ENCODE measurements at places on chromosomes 5 and 9.

GRCh38 chr9:89442981-89443814 lies 54.7 kb downstream of the SEMA4D start:
- no peak for DNase-seq

DNA sequence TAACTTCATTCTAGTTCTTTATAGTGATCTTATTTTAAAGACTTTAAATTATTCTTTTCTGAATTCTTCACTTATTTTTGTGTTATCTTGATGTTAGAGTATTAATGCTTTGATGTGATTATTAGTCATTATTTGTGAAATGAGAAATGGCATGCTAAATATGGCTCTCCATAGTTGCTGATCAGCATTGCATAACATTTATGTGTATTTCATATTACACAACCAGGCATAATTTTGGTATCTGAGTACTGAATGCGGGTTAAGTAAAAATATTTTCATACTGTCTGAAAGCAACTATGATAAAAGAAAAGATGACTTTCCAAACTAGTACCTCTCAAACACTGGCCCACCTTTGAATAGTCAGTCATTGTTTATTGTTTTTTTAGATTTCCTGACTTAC lies 41.1 kb upstream of the CCNH start:
- no peak for DNase-seq

DNA sequence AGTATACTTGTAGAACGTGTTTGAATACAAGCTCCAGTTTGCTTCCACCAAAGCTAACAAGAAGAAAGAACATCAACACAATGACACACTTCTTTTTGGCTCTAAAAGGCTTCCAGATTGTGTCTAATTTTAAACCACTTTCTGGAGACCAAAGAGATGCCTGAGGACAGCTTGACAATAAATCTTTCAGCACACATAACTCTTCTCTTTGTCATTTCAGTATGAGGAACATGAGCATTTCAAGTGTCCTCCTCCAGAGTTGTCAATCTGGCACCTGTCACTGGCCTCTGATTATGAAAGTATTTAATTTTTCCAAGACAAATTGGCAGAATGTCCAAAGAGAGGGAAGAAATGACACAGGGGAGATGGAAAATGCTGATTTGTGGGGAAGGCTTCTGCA lies 79.0 kb upstream of the TLR4 start:
- DNase-seq, result no peak

DNA sequence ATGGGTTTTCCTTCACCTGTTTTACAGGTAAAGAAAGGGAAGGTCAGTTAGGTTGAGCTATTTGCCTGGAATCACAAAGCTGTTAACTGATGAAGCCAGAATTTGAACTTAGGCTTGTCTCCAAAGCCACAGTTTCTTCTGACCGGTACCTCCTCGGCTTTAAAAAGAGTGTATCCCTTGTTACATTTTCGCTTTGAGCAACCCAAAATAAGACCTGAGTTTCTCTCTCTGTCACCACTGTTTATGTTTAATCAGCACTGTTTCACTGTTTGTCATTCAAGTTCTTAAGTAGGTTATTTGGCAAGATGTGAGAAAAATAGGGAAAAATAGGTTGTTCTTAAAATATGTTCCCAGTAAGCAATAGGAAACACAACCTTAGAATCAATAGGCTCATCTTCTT lies 84.6 kb downstream of the VCAN start:
- no peak for DNase-seq

DNA sequence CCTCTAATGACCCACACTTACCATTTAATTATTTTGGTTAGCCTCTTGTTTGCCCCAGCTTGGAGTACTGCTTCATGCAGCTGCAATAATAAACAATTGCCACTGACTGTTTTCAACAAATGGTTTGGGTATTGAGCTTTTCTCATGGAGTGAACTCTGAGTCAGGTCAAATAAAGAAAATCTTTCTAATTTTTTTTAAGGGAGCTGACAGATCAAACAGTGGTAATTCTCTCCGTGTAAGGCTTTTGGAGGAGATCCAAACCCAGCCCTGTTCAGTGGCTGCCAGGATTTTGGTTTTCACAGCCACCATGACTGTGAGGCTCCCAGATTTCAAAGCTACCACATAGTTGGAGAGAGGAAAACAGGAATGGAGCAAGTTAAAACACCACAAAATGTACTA lies 110.7 kb upstream of the EFNA5 start:
- DNase-seq, result no peak

GRCh38 chr5:73985145-73985544 lies 359.1 kb downstream of the ARHGEF28 start:
- DNase-seq, result no peak

DNA sequence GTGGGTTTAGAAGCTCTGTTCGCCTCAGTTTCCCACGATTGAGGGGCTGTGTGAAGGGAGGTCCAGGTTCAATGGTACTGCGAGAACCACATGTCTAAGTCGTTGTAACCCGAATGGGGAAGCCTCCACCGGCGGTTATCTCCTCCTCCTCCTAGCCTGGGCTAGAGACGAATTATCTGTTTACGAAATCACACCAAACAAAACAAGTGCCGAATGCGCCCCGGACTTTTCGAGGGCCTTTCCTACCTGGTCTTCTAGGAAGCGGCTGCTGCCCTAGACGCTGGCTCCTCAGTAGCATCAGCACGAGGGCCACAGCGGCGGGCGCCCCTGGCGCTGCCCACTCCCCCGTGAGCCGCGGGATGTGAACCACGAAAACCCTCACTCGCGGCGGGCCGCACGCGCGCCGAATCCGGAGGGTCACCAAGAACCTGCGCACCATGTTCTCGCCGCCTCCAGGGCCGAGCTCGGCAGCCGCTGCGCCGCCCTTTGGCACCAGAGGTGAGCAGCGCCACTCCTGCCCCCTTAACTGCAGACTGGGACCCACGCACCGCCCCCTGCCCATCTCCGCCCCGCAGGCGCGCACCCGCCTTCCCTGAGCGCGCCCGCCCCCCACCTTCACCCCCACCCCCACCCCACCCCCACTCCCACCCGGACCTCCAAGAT lies at the start of gene CDKN2A:
Gene CDKN2A, minus strand, starts transcription at position 500 of the 663 bp plus-strand sequence.
- DNase-seq, result no peak

DNA sequence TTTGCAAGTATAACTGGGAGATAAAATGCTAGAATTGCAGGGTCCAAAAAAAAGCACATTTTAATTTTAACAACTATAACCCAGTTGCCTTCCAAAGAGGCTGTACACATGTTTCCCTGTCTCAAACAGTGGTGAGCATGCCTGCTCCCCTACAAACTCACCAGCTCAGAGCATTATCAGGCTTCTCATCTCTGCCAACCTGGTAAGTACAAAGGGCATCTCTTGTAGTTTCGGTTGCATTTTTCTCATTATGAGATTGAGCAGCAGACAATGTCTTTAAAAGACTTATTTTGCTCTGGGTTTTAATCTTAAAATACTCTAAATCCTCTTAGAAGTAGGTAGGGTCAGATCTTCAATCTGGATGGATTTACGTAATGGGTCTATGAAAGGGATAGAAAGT lies 107.1 kb upstream of the MSX2 start:
- DNase-seq, result no peak

DNA sequence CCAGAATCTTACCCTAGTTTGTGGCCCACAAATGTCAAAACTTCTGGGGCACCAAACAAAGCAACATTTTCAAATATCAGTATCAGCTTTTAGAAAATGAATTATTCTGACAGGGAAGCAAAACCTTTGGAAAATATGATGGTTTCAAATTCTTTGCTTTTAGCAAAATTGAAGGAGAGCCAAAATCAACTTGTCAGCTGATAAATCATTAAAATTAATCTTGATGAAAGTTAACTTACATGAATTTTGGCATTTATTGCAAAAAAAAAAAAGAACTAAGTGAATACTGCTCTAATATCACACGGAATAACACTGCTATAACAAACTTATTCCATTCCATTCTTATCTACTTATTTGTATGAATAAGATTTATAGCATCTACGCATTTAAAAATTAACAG lies 158.1 kb upstream of the TARS1 start:
- no peak for DNase-seq

DNA sequence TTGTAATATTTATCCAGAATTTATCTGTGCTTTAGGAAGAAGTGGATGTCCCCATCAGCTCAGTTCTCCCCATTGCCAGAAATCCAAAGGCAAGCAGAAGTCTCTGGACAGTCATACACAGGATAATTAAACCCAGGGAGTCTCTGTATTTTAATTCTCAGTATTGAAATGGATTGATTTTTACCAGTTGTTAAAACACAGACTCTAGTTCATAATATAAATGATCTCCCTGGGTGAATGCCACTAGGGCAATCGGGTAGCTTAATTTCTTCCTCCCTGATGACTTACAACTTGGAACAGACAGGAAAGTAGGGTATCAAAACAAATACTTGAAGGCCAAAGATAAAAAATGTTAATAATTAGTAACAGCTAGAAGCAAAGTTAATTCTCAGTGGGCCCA lies 66.5 kb upstream of the DAP start:
- DNase-seq, result no peak

GRCh38 chr5:169494941-169495548 lies 88.5 kb upstream of the SPDL1 start:
- no peak for DNase-seq

- peak; percentile 73 for DNase-seq
These were observed at the start of gene RAPGEF1 for GRCh38 chr9:131739959-131740648. Gene RAPGEF1, minus strand, starts transcription at chr9:131740076. Its CDS starts 246 bp downstream, at chr9:131739830.

GRCh38 chr5:763998-764781 lies 20.3 kb downstream of the ZDHHC11B start:
- DNase-seq, result no peak

GRCh38 chr5:1086137-1086536 lies 25.7 kb downstream of the SLC12A7 start:
- DNase-seq, result no peak

- no peak for DNase-seq
These were observed 20.6 kb downstream of the PCA3 start for GRCh38 chr9:76784881-76785280.

- DNase-seq, result no peak
These were observed 4.0 kb upstream of the LRRC70 start for GRCh38 chr5:62574599-62574998.

GRCh38 chr5:172862165-172862801 lies 28.2 kb downstream of the ERGIC1 start:
- DNase-seq, result no peak

GRCh38 chr5:31194892-31195555 lies 1.5 kb downstream of the CDH6 start:
- no peak for DNase-seq

GRCh38 chr5:112586596-112587062 lies 151.1 kb upstream of the APC start:
- no peak for DNase-seq

DNA sequence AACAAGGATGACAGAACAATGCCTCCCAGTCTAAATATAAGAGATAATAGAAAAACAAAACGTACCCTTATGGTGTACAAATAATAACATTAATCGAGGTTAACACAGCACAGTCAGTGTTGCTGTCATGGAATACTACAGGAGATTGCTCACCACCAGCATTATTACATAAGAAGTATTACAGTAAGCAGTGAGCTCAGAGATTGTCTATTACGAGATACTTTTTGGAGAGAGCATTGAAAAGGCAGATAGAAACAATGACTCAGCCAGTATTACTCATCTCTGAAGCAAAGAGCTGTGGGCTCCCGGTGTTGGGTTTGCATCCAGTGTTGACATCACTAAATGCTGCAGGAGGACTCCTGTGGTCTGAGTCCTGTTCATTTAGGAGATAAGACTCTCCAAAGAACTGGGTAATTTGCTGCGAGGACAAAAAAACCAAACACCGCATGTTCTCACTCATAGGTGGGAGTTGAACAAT lies 191.9 kb upstream of the SEMA6A start:
- DNase-seq, result no peak

GRCh38 chr5:118257066-118257465 lies 731.3 kb downstream of the DTWD2 start:
- DNase-seq, result no peak

DNA sequence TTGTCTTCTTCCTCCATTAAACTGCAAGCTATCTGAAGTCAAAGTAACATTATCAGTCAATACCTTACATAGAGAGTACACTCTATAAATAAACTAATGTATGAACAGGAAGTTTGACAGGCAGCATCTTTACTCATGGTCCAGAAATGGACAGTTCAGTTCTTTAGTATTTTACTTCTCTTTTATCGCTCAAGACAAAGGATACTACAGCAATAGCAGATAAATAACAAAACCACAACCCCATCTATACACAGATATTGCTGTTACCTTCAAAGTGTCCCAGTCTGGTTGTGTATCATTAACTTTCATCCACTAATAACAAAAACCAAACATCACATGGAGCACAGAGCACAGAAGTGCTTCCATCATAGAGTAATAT lies 46.4 kb downstream of the SEMA5A start:
- DNase-seq, result no peak

DNA sequence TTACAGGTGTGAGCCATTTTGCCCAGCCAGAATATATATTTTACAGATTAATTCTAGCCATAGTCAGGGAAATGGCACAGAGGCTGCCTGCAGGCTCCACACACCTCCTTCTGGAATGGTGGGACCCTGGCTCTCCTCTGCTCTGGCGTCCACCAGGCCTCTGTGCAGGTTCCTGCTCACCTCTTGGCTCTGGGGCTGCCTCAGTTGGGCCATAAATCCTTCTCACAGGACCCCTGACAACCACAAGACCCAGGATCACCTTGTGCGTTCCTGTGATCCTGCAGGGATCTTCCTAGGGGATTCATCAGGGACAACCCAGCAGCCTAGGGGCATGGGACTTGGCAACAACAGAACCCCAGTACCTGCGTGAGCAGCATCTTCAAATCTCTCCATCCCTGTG lies 93.0 kb upstream of the FSTL4 start:
- no peak for DNase-seq

DNA sequence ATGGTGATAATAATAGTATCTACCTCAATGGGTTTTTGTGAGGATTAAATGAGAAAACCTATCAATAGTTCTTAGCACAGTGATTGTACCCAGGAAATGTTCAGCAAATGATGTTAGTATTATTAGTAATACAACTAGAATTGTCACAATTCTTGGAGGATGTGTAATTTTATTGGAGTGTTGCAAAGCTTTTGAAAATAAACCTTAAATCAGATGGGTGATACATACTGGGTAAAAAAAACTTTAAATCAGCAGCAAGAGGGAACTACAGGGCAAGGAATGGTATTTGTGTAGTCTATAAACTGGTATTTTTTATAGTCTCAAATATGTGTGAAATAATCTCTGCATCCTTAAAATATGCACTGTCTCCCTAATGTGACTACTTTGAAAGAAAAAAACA lies 371.6 kb downstream of the PIK3R1 start:
- DNase-seq, result no peak

Data from stimulated activated CD8-positive, alpha-beta memory T cell treated with anti-CD3 and anti-CD28 coated beads, Interleukin-4, amount 100 ng/mL, for 1 hour (primary cell).